ENCODE measurements at places on chromosomes 6 and 20.

GRCh38 chr6:24517659-24518543, 23.1 kb downstream of the ALDH5A1 start:
- no peak for DNase-seq

- DNase-seq = no peak
Observed at GRCh38 chr6:116008470-116009243, 52.0 kb downstream of the FRK start.

- DNase-seq = peak; percentile 65
Observed at GRCh38 chr6:113306552-113307145, 550.5 kb upstream of the MARCKS start.

DNA sequence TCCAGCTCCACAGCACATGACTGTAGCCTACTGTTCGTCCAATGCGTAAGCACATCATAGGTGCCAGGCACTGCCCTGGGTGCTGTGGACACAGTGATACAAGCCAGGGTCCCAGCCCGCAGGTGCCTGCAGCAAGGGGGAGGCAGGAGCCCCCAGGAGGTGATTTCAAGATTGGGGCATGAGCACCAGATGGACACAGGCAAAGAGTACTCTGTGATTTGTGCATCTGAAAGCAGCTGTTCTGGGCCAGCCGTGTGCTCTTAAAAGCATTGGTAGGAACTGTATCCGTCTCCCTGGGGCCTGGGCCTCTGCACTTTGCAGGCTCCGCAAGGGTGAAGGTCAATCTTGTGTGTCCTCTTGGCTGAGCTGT, 149.8 kb downstream of the SYCP2 start:
- DNase-seq = peak; percentile 28

DNA sequence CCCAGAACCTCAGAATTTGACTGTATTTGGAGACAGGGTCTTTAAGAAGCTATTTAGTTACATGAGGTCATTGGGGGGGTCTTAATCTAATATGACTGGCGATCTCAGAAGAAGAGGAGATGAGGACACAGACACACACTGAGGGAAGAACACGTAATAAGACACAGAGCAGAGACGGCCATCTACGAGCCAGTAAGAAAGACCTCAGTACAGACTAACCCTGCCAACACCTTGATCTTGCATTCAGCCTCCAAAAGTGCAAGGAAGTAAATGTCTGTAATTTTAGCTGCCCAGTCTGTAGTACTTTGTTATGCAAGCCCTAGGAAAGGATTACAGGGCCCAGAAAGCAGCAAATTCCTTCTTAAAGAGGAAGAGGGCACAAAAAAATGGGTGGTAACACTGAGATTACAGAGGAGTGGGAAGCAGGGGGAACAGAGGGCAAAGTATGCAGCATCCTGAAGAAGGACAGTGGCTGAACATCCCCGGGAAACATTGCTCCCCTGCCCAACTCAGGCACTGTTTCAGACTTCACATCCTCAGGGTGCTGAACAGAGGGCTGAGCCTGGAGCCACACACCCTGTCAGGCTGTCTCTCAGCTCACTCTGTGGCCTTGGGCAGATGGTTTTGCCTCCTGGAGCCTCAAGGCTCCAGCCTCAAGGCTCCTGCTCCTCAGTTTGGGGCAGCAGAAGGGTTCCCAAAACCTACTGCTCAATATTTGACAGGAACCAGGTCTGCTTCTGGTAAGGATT, 27.9 kb upstream of the SIRPG start:
- DNase-seq = no peak

GRCh38 chr6:107769053-107769658, 55.0 kb downstream of the SCML4 start:
- DNase-seq = no peak

DNA sequence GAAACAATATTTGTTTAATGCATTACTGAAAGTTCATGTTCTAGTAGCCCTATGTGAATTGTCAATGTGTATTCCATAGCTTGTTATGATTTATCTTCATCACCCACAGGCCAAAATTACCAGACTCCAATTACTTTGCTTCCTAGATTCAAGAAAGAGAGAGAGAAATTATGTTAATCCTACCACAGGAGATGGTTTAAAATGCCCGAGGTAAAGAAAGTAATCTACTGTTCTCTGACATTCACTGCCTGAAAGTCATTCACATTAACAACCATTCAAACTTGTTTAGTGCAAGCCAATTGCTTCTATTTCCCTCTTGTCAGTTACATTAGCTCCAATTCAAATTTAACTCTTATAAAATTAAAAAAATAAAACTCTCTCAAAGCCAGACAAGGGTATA, 260.4 kb upstream of the THEMIS start:
- no peak for DNase-seq

GRCh38 chr6:12555267-12555666, 161.3 kb upstream of the PHACTR1 start:
- DNase-seq = no peak

GRCh38 chr20:49270177-49270576, 7.7 kb downstream of the ZNFX1 start:
- peak; percentile 58 for DNase-seq

GRCh38 chr6:138346302-138347195, 31.2 kb upstream of the SMIM28 start:
- no peak for DNase-seq

Measured in activated effector memory CD4-positive, alpha-beta T cell treated with anti-CD3 and anti-CD28 coated beads, Interleukin-2, amount 50 U/mL, for 16 hours (primary cell).